AG04450 (cell line): ENCODE measurements at places on chromosomes 2 and 18.

- no peak for DNase-seq
Measured at GRCh38 chr2:11075221-11075620, 80.0 kb upstream of the SLC66A3 start.

DNA sequence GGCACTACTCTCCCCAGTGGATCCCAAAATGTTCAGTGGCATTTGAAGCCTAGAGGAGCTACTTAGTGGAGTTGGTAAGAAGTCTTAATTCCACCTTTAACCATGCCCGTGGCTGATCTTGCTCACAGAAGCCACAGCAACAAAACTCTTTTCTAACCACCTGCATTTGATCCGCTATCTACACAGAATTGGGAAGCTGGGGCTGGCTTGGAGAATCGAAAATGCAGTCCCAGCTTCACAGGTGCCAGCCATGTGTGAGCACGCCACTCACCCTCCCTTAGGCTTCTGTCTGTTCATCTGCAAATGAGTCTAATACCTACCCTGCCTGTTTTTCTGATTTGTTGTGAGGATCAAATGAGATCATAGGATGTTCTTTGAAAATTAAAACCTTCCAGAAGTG lies 182.6 kb downstream of the BCL11A start:
- DNase-seq = no peak

- no peak for DNase-seq
Measured at GRCh38 chr2:121527009-121527682, 3.5 kb upstream of the RNU4ATAC start.

- DNase-seq = no peak
Measured at GRCh38 chr2:100391735-100392515, 25.5 kb downstream of the CHST10 start.

DNA sequence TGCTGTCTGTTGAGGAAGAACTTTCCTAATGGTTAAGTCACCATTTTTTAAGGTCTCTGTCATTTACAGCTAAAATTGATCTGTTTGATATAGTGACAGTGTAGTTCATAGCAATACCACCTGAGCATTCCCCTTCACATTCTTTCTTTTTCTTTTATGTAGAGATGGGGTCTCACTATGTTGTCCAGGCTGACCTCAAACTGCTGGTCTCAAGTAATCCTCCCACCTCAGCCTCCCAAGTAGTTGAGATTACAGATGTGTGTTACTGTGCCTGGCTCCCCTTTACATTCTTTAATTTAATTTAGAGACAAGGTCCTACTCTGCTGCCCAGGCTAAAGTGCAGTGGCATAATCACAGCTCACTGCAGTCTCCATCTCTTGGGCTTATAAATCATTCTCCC lies 72.7 kb upstream of the ACVR1 start:
- no peak for DNase-seq

GRCh38 chr2:166135152-166135848 lies 7.5 kb upstream of the SCN1A start:
- no peak for DNase-seq
